ENCODE measurements at places on chromosomes 7 and 10.

DNA sequence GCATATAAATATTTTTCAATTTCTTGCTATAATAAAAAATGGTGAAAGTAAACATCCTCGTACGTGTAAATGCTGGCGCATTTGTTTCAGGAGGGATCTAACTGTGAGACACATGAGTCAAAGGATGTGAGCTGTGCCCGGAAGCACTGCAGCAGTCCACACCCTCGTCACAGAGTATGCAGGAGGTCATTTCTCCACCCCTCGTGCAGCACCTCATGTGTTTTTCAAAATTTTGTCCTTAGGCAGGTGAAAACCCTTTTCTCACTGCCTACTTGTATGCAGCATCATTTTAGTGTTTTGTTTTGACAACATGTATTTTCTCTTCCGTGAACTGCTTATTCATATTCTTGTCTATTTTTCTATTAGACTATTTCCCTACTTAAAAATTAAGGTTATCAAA lies 162.7 kb downstream of the AVL9 start:
- DNase-seq = no peak

DNA sequence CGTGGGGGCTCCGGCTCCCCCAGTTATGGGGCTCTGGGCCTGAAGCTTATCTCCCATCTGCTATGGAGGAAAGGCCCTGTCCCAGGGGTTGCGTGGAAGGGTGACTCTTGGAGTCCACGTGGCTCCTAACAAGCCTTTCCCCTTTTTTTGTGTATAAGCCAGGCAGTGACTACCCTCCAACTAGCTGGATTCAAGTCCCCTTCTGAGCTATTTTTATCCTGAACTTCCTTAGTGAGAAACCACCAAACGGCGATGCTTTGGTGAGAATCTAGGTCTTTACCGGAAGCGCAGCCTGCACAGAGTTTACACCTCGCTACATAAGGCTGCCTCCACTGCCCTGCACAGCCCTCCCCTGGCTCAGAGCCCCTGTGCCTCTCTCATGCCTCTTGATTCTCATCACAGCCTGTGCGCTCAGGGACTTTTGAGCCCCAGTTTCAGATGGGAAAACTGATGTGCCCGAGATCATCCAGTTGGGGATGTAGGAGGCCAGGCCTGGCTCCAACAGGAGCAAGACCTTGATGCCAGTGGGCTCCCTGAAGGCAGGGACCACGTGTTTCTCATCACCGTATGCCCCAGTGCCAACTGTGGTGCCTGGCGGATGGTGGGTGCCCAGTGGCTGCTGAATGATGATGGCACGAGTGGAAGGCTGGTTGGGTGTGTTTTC lies 102.3 kb upstream of the PPIF start:
- DNase-seq = no peak

DNA sequence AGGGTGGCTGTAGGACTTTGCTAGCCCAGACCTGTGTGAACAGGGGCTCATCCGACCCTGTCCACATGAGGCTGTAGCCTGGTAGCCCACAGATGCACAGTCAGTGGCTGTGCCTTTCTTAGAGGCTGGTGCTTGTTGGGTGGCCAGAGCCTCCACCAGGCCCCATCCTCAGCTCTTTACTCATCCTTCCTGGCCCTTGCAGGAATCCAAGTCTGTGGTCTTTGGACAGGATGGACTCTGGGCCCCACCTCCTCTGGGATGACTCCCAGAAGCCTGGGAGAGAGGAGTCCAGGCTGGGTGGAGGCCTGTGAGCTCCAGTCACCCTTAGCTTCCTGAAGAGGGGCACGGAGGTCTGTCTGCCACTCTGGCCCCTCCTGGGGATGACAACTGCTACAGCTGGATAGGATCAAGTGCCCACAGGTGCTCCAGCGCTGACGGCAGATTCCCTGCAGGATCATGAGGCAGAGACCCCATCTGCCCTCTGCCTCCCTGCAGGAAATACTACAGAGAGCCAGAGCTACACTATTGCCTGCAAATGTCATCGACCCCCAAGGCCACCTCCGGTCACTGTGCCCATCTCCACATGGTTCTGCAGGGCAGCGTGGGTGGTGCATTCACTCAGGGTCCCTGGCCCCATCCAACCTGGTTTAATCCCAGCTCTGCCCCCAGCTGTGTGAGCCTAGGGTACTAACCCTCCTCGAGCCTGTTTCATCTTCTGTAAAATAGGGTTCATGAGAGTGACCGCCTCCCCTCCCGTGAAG lies 114.5 kb downstream of the PTPN20 start:
- DNase-seq = no peak

- DNase-seq = no peak
Observed at GRCh38 chr7:154864523-154864891, 138.4 kb downstream of the PAXIP1 start.

DNA sequence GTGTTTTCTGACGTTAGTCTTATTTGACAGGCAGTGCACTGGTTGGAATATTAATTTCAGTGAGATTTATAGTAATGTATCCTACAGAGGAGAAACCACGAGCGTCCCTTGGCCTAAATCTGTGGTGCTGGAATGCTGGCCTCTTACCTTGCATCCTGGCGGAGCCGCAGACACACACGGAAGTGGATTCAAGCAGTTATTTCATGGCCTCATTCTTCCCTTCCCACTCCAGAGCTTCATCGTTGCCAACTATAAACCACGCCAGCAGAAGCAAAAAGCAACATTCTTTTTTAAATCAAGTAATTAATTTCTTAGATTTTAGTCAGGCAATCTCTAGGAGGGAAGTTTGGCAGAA lies 13.1 kb downstream of the WIPI2 start:
- no peak for DNase-seq

GRCh38 chr10:91049296-91049987 lies 128.6 kb upstream of the ANKRD1 start:
- DNase-seq = no peak
